Testis (tissue), 5 donors: ENCODE measurements at places on chromosomes 4 and X.

GRCh38 chr4:76326515-76326914 is 20.0 kb downstream of the STBD1 start:
- no peak for DNase-seq

DNA sequence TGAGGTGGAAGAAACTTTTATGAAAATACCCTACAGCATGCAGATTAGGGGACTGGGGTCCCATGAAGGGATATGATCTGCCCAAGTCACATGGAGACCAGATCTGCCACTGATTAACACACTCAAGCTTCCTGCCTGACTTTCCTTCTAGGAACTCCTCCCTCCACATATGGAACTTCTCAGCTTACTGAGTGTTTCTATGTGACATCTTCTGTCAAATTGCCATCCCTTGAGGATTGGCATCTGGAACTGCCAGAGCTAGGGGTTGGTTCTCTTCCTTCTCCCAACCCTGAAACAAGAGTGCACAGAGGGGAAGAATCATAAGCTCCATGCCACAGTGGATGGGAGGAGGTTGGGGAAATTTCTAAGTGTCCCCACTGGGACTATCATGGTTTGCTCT is 150.6 kb upstream of the MBNL3 start:
- no peak for DNase-seq

DNA sequence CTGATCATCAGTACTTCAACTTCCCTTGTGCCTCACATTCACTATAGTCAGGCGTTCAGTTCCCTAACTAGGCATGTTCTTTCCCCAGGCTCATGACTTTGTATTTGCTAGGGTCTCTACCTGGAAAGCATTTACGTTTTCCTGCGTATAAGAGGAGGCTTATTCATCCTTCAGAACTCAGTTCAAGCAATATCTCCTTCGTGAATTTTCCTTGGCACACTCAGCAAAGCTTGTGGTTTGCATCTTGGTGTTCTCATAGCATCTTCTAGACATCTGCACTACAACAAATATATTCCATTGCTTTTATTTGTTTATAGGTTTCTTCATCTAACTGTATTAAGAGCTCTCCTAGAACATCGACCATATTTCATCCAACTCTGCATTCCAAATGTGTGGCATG is 2.6 kb downstream of the CXCL6 start:
- DNase-seq: no peak

- DNase-seq: no peak
Measured at GRCh38 chr4:125369098-125369497, 54.3 kb downstream of the FAT4 start.

DNA sequence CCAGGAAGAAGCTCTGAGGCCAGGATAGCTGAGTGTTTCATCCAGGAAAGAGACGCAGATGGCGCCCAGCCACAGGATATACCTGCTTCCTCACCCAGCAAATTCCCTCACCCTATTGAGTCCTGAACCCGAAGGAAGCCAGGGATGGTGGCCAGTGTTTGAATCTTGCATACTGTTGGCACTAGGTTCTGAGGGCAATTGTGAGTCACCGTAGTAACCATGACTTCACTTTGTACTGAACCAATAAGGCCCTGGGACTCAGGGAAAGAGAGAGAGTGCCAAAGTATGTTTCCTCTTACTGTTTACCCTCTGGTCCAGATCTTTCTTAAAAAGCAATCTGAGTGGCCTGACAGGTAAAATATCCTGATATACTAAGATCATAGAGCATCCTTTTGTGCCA is 25.6 kb upstream of the SMIM10L2A start:
- no peak for DNase-seq

GRCh38 chr4:153954654-153955053 is 165.8 kb upstream of the SFRP2 start:
- no peak for DNase-seq

DNA sequence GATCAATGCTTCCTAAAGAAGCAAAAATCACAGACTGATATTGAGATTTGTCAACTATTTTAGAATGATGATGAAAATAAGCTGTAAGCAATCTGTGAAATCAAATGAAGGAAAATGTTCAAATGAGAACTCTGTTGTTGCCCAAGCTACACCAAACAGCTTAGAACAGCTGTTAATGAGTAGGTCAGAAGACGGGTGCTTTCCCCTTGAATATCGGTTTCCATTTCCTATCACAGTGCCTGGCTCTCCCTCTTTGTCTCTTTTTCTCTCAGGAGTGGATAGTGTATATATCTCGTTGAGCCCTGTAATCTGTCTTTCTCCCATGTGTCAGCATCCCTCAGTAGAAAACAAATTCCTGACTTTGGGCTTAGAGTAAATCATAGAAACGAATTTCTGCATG is 1592.9 kb upstream of the TENM3 start:
- DNase-seq: no peak

- no peak for DNase-seq
Measured at GRCh38 chrX:88586317-88586716, 160.7 kb upstream of the CPXCR1 start.

- no peak for DNase-seq
Measured at GRCh38 chr4:109809655-109810054, 5.9 kb upstream of the GAR1 start.

DNA sequence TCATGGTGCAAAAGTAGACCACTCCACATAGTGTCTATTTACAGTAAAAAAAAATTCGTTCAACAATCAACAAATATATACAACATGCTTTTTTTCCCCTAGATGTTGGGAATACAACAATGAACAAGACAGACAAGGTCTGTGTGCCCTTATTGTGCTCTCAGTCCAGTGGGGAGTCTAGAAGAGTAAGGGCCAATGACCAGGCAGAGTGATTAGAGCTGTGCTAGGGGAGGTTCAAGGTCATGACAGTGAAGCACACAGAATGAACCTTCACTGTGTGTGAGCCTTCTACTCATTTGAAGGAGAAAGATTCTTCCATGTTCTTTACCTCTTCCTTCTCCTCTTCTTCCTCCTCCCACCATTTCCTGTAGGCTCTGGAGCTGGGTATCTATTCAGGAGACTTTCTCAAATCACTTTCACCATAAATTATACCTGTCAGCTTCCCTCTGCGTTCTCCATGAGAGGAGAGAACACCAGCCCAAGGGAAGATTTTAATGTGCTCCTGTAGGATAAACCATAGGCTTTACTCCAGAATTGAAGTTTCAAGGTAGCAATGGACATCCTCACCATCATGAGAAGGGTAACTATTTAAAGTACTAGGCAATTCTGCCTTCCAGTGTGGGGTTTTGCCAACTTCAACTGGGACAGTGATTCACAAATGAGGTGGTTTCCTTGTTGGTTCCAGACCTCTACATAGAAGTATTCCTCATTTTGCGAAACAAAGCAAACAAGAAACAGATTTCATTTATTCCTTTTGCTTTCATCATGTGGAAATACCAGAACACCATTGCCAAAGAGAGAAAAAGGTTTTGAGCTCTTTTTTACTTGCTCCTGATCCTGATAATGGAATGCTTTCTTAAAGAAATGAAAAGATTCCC is 246.9 kb upstream of the GPC4 start:
- DNase-seq: peak; percentile 30

- no peak for DNase-seq
Measured at GRCh38 chr4:184548648-184549341, 74.4 kb upstream of the IRF2 start.

DNA sequence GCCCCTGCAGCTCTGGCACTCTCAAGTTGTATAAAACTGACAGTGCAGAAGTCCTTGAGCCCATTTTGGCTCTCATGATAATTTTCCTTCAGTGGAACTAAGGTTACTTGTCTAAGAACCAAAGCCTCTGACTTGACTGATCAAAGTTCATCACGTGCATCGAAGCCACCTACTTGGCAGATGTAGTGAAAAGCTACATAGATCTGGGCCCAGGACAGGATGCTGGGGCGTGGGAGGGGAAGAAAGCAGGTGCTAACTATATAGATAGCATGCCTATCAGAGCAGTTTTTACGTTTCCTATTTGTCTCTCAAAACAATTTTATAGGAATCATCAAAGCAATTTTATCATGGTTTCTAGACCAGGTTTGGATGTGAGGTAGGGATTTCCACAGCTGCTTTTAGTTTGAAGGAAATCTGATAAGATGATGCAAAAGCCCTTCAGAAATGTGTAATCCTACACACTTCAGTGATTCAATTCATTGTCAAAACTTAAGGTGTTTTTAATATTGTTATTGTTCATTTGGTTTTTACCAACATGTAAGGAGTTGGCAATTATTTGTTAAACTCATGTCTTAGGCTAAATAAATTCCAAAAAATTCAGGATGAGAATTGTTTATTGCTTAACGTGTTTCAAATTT is 1.2 kb upstream of the CD40LG start:
- DNase-seq: no peak

- DNase-seq: no peak
Measured at GRCh38 chr4:102103368-102103767, 241.9 kb downstream of the SLC39A8 start.

- DNase-seq: no peak
Measured at GRCh38 chr4:118390121-118390520, 37.3 kb upstream of the PRSS12 start.

DNA sequence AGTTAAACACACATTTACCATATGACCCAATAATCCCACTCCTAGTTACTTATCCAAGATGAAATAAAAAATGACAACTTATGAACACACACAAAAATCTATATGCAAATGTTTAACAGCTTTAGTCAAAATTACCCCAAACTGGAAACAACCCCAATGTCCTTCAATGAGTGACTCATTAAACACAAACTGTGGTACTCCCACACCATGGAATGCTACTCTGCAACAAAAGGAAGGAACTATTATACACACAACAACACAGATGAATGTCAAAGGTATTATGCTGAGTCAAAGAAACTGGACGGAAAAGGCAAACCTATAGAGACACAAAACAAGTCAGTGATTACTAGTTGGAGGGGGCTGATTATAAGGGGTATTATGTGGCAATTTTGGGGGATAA is 40.5 kb downstream of the MED14 start:
- no peak for DNase-seq

GRCh38 chrX:136525738-136526606 is 6.0 kb upstream of the VGLL1 start:
- DNase-seq: peak; percentile 80

DNA sequence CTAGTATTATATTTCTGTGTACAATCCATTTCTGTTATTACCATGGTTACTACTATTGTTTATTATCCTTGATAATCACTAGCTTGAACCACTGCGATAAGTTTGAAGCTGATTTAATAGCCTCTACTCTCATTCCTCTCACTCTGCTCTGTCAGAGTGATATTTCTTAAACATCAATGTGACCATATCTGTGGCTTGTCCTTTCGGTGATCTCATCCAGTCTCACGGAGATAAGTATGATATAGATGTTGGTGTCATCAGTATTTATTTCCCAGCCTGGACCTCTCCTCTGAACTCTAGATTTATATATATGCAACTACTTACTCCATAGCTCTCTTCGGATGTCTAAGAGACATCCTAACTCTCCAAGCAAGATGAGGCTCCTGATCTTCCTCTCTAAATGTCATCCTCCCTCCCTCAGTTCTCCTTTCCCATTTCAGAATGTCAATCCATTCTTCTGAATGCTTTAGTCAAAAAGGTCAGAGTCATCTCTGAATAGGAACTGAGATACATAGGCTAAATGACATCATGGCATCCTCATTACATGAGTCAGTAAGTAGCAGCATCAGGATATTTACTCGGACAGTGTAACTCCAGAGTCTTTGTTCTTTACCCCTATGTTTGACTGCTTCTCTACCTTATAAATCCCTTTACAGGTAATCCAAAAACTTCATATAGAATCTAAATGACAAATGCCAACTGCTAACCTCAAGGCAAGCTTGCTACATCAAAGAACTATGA is 129.5 kb downstream of the PACRGL start:
- DNase-seq: no peak

DNA sequence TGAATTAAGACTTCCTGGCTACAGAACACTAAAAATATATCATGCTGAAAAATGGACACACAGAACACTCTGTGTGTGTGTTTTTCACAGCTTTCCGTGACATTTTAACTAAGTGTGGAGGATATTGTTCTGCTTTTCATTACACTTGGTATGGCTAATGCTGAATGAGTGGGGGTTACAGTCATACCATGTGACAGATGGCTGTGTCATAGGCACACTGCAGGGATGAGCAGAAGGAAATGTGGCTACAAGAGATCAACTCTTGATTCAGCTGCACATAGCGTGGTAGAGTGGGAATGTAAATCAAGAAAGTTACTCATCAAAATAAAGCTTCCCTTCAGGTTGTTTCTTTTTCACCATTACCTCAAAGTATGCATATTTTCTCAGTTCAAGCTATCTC is 669.8 kb downstream of the IQCM start:
- DNase-seq: no peak

- no peak for DNase-seq
Measured at GRCh38 chr4:110344165-110344564, 131.8 kb upstream of the ENPEP start.

DNA sequence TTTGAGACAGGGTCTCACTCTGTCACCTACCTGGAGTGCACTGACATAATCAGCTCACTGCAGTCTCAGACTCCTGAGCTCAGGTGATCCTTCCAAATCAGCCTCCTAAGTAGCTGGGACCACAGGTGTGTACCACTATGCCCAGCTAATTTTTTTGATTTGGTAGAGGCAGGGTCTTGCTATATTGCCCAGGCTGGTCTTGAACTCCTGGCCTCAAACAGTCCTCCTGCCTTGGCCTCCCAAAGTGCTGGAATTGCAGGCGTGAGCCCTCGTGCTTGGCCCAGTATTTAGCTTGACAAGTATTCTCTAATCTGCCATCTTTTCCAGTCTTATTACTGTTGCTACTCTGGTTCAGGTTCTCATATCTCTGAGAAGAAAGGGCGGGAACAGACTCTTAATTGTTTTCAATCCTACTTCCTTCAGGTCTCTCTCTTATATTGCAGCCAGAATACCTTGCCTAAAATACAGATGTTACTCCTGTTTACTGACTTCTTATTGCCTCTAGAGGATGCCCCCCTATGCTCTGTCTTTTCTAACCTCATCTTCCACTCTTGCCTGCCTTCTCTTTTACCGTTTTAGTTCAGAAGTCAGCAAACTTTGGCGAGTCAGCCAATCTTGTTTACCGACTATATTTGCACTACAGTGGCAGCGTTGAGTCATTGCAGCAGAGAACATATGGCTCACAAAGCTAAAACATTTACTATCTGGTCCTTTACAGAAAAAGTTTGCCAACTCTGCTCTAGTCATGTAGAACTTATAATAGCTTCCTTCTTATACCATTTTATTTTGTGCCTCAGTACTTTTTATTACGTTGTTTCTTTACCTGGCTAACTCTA is 19.0 kb downstream of the MRPL1 start:
- DNase-seq: no peak

DNA sequence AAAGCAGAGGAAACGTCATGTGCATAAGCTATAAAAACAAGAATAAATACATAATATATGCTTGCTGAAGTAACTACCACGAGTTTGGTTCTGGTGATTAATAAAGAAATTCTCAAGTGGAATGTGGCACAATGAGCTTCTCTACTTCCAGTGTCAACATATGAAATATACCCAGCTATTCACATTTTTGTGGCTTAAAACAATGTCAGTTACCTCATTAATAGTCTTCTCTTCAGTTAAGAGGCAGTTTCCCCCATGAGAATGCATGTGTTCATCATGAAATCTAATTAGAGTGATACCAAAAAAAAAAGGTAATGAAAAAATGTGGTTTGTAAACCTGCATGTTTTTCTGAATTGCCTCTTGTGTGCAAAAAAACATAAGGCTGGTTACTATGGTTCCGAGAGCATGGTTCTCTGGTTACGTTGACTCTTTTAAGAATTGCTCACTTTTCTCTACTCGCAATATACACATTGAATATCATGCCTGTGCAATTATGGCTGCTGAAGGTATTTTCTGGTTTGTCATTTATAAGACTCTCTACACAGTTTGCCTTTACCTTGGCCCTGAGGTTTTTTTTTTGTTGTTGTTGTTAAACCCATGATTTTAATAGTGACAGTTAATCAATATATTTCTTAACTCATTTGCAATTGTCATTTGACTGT is 108.2 kb downstream of the PCDH7 start:
- no peak for DNase-seq
